ENCODE measurements at places on chromosomes 11 and 22. TPM values are rescaled to one million over a fixed set of nuclear protein-coding genes. Genes with fewer than 3 reads are reported as not detected.

Gene ELF5
- total RNA-seq: not detected

Gene ZBTB3
- 23.9 TPM for total RNA-seq

Gene OOSP4A
- not detected for total RNA-seq

Gene MYOD1
- not detected for total RNA-seq

Gene ARHGAP8
- 6.5 TPM for total RNA-seq

Gene ACTN3
- 0.57 TPM for total RNA-seq

Gene OR4D5
- not detected for total RNA-seq

Gene OR2AG2
- total RNA-seq: not detected

Gene NRXN2
- total RNA-seq: 0.84 TPM

Gene C11orf21
- 10.2 TPM for total RNA-seq

DNA sequence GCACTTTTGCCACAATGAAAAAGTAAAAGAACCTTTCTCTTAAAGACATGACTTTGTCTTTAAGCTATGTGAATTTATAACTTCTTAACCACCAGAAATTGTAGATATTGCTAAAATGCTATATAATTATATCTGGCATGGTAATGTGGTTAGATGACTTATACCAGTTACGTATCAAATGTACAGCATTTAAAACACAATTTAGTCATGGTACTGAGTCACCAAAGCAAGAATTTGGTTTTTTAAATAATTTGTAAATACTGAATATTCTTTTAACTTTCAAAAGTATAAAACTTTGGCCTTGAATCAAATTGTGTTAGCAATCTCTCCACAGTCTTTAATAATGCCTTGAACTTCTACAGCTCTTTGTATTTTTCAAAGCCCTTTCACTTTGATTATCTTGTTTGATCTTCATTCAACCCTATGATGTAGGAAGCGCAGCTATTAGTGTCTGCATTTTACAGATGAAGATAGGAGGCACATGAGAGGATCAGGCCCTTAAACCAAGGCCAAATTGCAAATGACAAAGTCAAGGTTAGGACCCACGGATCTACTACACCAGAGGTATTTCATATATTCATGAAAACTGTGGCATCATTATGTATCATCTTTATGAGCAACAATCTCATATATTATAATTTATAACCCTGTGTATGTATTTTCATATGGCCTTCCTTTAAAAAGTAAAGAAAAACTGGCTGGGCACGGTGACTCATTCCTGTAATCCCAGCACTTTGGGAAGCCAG lies 4.4 kb upstream of the SYTL2 start:
- DNase-seq: no peak

DNA sequence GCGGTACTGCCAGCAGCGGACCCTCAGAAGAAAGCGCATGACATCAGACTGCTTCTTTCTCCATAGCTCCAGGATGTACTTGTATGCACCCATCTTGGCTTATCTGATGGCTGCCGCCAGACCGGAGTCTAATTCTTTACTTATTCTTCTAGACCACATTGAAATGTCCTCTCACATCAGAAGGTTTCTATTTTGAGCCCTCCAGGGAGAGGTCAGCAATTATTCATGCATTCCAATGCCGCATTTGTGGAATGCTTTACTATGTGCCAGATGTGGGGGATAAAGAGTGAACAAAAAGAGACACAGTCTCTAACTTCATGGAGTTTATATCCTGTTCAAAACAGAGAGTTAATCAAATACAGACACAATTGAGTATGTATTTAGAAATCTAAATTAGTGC lies 230.1 kb downstream of the MIAT start:
- no peak for DNase-seq

DNA sequence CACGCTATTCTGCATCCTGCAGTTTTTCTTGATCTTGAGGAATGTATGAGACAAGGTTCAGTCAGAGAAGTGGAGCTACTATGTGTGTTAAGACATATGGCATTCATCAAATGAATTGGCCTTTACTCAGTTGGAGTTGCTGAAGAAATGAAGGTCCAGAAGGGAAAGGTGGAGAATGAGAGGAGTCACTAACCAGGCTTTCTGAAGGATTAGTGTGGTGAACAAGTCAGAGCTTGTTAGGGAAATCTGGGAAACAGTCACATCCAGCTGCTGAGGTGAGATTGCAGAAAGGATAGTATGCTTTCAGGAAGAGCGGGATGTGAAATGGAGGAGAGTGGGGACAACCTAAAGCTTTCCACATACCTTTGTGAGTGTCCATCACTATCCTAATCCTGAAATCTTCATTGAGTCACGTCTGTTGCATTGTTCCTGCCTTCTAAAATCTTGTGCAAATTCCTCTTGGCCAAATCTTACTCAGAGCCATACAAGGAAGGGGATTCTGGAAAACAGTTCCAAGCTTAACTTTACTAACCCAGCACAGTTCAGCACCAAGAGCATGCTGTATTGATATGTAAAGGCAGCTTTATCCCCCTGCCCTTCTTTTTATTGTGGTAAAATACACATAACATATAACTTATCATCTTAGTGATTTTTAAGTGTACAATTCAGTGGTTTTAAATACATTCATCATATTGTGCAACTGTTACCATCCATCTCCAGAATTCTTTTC lies 11.4 kb upstream of the PITPNB start:
- no peak for DNase-seq

DNA sequence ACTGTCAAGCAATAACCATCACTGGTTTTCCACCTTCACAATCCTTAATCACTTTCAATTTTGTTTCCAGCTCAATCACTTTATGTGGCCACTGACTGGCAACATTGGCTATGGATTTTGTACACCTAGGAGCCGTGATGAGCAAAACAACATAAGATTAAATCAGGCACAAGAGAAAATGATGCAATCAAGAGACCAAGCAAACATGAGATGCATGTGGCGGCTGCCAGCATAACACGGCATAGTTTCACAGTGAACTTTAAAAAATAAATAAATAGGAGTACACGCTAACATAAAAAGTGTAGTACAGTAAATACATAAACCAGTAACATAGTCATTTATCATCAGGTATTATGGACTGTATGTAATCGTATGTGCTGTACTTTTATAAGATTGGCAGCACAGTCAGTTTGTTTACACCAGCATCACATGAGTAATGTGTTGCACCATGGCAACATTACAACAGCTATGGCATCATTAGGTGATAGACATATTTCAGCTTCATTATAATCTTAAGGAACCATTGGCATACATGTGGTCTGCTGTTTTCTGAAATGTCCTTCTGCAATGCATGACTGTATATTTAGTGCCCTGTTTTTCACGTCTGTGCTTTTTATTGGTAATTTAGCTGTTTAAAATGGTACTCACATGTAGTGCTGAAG lies 83.3 kb upstream of the PRDM11 start:
- DNase-seq: no peak

GRCh38 chr22:36778020-36778419 lies 2.1 kb upstream of the IFT27 start:
- DNase-seq: no peak

DNA sequence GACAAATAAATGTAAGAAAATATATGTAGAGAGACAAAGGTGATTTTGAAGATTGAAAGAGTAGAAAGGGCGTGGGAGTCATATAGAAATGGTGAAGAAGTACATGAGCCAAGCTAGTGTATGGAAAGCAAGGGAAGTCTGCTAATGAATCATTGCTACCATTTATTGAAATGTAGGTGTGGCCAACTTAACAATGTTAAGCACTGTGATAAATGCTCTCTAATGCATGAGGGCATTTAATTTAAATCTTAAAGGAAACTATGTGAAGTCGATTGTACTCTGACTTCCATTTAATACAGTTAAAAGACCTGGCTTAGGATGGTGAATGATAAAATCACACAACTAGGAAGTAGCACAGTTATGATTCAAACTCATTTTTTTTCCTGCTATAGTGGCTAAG lies 219.9 kb downstream of the CASP12 start:
- no peak for DNase-seq

- no peak for DNase-seq
Measured at GRCh38 chr11:111957663-111958444, 20.7 kb downstream of the DIXDC1 start.

DNA sequence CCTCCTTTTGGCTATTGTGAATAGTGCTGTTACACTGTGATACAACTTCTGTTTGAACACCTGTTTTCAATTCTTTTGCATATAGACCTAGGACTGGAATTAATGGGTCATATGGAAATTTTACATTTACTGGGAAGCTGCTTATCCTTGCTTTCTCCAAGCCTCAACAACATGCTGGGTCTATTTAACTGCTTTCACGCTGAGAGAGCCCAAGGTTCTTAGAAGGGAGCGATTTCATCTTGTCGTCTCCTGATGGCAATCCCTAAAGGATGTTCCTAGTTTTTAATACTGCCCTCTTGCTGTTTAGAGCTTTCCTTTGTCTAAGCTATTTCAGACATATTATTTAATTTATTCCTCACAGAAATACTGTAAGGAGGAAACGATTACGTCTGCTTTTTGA lies 15.5 kb downstream of the IRAG1 start:
- DNase-seq: no peak

DNA sequence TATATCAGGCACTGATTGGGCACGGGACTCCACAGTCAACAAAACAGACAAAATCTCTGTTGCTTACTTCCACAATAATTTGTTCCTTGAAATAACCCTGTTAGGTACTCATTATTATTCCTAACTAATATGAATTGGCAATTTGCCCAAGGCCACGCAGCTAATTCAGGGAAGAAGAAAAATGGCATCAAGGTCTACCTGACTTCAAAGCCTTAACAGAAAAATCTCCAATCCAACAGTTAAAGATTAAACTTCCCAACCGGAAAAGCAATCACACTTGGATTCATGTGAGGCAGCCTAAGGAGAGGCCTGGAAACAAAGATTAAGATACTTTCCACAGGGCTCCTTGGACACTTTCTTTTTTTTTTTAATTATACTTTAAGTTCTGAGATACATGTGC lies 68.9 kb downstream of the PRCP start:
- no peak for DNase-seq

DNA sequence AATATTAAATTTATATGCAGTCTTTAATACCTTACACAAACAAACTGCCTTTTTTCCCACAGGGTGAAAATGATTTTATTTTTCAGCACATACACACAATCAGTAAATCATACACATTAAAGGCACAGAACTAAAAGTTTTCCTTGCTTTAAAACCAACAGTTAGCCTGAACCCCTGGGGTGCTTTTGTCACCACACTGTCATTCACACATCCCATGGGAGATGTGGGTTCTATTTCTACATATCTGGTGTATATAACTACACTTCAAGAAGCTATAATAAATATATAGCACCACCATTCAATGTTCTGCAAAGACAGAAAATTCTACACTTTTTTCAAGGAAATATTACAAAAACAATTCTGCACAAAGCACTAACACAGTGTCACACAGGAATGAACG lies 197.0 kb downstream of the GUCY1A2 start:
- no peak for DNase-seq

- no peak for DNase-seq
Measured at GRCh38 chr11:46835897-46836296, 10.2 kb downstream of the CKAP5 start.

GRCh38 chr22:20804650-20805049 lies 30.7 kb downstream of the SERPIND1 start:
- no peak for DNase-seq

DNA sequence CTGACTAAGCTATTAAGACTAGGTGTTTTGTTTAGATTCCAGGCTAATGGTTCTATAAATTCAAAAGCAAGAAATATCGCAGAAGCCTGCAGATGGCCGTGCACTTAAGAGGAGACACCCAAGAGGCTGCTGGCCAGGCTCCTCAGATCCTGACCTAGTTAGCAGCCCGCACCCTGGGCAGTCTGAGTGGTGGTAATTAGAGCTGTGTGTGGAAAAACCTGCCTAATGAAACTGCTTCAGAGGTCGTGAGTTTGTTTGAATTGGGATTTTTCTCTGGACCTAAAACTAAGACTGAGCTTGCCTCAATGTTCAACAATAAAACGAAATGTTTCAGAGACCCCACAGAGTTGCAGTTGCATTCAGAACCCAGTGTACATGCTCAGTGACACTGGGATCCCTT lies 627.7 kb downstream of the OPCML start:
- DNase-seq: no peak

DNA sequence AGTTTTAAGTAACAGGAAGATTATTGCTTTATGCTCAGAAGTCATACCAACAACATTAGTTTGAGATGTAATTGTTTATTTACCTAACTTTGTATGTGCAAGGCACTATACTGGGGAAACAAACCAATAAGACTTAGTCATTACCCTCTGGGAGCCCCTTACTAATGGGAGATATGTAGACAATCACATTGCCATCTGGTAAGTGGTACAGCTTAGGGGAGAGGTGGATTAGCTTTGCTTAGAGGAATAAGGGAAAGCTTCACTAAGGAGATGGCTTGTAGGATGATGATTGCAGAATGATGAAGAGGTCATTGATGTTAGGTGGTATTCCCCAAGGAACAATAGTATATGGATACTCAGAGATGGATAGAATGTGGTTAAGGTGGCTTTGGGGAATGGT lies 17.5 kb downstream of the EMSY start:
- DNase-seq: no peak

DNA sequence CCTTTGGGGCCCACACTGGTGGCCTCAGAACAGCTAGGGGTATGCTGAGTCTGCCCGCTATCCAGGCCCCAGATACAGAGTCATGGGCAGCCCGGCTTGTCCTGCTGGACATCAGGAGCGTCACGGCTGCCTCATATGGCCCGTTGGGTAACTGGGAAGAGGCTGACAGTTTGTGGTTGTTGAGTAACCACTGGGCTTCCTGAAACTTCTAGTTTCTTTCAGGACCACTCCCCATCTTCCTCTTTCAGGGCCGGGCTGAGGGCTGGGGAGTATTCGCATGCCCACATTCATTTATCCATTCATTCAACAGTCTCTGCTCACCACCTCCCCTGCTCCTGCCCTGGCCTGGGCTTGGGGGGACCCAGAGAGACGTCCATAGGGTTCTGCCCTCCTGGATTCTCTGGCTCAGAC lies 13.4 kb upstream of the P2RY2 start:
- DNase-seq: no peak

DNA sequence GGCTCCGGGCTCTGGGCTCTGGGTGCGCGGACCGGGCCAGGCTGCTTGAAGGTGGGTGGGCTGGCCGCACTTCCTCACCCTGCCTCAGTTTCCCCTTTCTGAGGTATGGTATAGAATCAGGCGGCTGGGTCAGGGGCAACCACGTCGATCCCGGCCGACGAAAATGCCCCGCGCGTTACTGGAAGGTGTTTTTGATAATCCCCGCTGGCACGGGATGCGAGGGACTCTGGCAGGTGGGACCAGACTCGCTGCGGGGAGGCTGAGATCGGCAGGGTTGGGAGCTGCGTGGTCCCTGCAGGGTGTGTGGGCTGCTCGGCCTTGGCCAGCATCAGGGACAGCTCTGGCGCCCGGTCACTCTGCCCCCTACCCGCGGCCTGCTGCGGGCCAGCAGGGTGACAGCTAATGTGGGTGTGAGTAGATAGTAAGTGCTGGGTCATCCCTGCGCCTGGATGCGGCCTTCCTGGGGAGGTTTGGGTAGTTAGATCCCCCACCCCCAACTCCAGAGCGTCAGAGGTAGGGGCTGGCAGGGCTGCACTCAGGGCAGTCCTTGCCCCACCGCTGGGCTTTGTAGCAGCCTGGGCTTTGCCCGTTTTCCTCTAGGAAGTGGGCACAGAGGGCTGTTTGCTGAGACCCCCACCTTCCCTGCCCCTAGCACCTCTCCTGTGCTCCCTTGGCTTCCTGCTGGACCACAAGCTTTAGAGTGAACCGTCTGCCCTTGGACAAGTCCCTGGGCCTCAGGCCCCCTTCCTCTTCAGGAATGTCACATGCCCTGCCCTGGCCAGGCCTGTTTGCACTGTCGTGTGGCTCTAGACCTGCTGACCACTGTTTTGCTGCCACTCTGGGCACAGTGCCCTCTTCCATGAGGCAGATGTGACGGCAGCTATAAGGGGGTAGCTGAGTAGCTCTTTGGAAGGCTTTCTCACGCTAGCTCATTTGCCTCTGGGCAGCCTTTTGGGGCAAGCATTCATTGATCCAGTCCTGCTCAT lies 579 bp downstream of the TANGO2 start:
- no peak for DNase-seq
